ENCODE measurements at places on chromosomes 2 and 18.

DNA sequence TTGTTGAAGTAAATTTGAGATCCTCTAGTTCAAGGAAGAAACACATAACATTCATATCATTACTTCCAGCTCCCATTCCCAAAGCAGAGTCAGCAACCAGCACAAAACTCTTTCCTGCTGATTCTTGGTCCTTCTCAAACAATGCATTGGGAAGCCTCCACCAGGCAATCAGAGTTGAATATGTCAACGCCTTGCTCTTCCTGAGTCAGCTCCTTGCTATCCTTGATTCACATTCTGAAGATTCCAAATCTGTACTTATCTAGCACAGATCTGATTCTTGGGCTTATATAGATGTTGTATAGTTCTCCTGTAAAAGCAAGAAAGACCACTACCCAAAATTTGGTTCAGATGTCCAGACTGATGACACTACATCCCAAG lies 29.6 kb downstream of the CFAP210 start:
- peaks cover 2% of the 10 kb centered on the region for H3K27me3 ChIP-seq
- H3K4me1 ChIP-seq, result 0 out of 2 replicates have a peak, but pooled peaks cover 2% of the 10 kb centered on the region
- DNase-seq, result peak; percentile 15
- no peak overlapping the region for H3K4me3 ChIP-seq
- H3K27ac ChIP-seq, result no peak overlapping the region

DNA sequence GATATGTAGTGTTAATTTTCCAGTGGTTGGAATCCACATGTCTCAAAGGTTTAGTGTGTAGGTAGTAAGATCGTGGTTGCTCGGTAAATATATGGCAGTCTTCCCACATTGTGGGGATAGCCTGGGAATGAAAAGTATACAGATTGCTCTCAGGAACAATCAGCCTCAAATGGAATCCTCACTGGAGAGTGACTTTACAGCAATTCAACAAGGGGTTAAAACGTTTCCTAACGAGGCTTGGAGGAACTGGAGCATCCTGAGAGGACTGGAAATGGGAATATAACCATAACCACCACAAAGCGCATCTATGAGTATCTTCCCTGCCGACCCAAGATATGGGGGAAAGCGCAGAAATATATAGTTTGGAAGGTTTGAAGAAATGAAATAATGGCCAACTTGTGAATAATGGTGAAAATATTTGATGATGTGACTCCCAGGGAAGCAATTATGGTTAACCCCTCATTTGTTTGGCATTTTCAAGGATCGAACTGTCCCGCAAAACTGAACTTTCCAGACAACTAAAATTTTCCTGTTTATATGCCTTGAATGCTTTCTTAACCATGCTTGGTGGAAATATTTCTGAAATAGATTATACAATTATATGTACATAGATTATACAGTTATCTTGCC lies 100.7 kb upstream of the FOSL2 start:
- no peak overlapping the region for H3K27ac ChIP-seq
- DNase-seq, result peak; percentile 62
- H3K27me3 ChIP-seq, result no peaks in the 10 kb centered on the region

DNA sequence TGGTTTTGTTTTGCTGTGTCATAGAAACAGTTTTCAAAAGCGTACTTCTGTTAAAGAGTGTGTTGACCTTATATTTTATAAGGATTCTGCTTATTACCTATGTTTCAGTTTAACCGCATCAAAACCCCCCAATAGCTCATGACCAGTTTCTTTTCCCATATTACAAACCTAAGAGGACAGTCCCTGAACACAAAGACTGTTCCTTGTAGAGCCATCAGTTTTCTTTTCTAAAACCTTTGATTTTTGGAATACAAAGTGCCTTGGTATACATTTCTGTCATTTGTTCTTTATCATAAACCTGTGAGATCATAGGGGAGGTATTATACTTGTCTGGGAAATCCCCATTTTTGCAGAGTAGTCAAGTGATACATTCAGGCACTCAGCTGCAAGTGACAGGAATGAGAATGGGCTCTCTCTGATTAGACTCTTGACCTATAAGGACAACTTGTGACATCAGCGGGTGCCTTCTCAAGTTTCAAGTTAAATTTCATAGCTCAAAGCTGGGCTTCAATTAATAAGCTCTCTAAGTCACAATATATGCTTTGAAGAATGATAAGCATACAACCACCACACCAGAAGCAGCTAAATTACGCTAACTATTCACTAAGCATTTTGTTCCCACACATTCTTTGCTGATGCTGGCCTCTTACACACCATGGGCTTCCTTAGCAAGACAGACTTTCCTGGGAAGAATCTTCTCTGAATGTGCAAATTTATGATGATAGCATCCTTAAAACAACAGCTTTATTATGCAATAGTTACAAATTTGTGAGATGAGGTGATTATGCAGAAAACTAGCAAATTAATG lies 97.5 kb upstream of the CD302 start:
- no peaks in the 10 kb centered on the region for H3K4me1 ChIP-seq
- H3K27ac ChIP-seq, result no peak overlapping the region
- DNase-seq, result peak; percentile 11
- H3K4me3 ChIP-seq, result no peak overlapping the region
- peaks cover 29% of the 10 kb centered on the region for H3K27me3 ChIP-seq
- H3K36me3 ChIP-seq, result no peaks in the 10 kb centered on the region

DNA sequence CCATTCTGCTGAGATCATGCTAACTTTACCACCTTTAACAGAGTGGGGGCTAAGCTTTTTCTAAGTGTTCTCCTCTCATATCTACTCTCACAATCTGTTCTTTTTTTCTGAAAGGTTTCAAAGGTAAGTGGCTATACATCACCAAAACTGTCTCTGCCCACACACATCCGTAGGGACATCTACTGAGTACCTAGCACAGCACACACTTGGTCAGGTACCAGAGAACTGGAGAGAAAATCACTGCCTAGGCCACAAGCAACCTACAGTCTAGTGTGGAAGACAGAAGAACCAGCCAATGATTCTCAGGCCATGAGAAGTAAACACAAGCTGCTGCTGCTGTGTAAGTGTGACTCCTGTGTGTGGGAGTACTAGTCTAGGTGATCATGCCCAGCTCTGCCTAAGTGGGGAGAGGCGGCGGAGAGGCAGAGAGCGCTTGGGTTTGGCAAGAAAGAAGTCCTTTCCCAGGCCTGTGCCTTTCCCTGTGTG lies 176.1 kb upstream of the ZFP36L2 start:
- no peak overlapping the region for H3K4me3 ChIP-seq
- peak; percentile 41 for DNase-seq
- H3K27ac ChIP-seq, result no peak overlapping the region
- peaks cover 15% of the 10 kb centered on the region for H3K4me1 ChIP-seq
- no peaks in the 10 kb centered on the region for H3K36me3 ChIP-seq

DNA sequence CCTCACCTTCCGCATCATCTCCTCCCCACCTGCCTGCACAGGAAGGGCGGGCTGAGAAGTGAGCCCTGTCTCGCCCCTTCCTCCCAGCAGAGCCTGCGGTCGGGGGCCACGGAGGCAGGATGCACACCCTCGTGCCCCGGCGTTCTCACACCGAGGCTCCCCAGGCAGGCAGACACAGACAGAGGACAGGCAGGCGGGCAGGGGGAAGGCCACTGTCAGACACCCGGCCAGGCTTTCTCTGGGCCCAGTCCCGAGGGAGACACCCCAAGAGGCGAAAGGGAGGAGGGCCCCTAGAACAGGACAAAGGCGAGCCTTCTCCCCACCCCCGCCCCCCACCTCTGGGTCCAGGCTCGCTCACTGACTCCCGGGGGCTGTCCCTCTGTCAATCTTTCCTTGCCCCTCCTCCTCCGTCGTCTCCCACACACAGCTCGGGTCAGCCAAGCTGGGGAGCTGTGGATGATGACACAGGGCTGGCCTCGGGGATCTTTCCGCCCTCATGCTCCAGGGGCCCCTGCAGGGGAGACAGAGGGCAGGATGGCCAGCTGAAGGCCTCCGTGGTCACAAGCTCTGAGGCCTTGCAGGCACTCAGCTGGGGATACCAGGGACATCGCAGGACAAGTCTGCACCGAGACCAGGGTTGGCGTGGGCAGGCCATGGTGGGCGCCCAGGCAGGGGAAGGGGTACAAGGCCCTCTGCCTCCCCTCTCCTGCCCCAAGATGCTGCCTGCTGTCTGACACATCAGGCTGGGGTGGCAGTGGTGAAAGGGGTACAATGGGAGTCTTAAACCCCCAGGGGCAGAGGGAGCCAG lies 24.9 kb downstream of the BIN1 start:
- no peaks in the 10 kb centered on the region for H3K36me3 ChIP-seq
- H3K27me3 ChIP-seq, result no peaks in the 10 kb centered on the region
- no peak overlapping the region for H3K4me3 ChIP-seq
- peaks cover 53% of the 10 kb centered on the region for H3K4me1 ChIP-seq

DNA sequence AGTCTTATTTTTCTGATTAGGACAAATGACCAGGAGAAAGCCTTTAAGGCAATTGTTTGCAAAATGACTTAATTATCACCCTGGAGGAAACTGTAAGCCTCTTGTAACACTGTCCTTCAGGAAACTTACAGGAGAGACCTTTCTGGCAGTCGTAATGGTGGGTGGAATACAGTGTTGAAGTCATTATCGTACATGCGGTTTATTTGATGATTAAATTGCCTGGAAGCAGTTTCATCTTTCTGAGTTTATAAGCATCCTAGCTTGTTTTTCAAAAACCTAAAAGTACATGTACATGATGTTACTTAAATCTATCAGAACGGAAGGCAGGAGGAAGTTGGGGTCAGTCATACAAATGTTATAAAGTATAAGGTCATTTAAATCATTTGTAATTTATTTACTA lies 86.2 kb upstream of the RAB27B start:
- no peaks in the 10 kb centered on the region for H3K36me3 ChIP-seq
- no peak for DNase-seq
- no peaks in the 10 kb centered on the region for H3K27me3 ChIP-seq
- H3K27ac ChIP-seq, result no peak overlapping the region

GRCh38 chr18:22166069-22166950 lies 3.1 kb upstream of the GATA6 start:
- no peak overlapping the region for H3K27ac ChIP-seq
- no peaks in the 10 kb centered on the region for H3K36me3 ChIP-seq
- H3K27me3 ChIP-seq, result peaks cover 69% of the 10 kb centered on the region
- no peaks in the 10 kb centered on the region for H3K4me1 ChIP-seq
- no peak overlapping the region for H3K4me3 ChIP-seq

GRCh38 chr2:44940049-44940494 lies 1.4 kb upstream of the SIX3 start:
- no peaks in the 10 kb centered on the region for H3K4me1 ChIP-seq
- no peak for DNase-seq
- no peak overlapping the region for H3K4me3 ChIP-seq
- no peak overlapping the region for H3K27ac ChIP-seq
- no peaks in the 10 kb centered on the region for H3K36me3 ChIP-seq

- H3K27ac ChIP-seq, result no peak overlapping the region
- H3K36me3 ChIP-seq, result no peaks in the 10 kb centered on the region
- no peak overlapping the region for H3K4me3 ChIP-seq
- no peak for DNase-seq
Measured at GRCh38 chr2:235541016-235541415, 47.2 kb downstream of the AGAP1 start.

- peaks cover 28% of the 10 kb centered on the region for H3K4me1 ChIP-seq
- no peak overlapping the region for H3K4me3 ChIP-seq
- H3K27ac ChIP-seq, result no peak overlapping the region
- DNase-seq, result no peak
- peaks cover 12% of the 10 kb centered on the region for H3K27me3 ChIP-seq
- no peaks in the 10 kb centered on the region for H3K36me3 ChIP-seq
Measured at GRCh38 chr2:172230889-172231401, 128.2 kb upstream of the DLX2 start.

DNA sequence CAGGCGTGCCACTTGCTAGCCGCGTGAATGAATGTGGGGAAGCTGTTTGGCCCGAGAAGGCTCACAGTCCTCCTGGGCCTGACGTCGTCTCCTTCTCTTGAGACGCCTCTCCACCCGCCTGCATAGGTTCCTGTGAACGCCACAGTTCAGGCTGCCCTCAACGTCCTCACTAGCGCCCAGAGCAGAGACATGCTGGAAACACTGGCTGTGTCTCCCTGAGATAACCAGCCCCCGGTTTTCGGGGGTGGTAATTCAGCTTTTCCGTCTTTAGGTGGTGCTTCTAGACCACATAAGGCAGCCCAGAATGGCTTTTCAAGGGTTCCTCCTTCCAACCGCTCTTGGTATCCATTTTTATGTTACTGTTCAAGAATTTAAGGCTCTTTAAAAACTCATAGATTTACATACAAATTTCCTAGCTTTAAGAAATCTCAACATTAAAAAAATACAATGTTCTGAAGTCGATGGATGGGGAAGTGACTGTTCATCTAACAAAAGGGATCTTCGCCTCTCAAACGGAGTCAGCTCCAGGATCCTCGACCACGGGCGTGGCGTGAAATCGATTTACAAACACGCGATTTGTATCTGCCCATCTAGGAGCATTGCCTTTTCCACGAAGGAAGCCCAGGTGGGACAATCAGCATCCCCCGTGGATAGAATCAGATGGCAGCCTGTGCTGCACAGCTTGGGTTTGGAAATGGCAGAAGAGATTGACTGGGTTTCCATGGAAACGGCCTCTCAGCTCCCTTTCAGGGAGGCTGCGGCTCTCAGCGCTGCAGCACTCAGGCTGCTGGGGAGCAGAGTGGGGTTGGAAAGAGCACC lies 110.6 kb upstream of the PXDN start:
- peaks cover 37% of the 10 kb centered on the region for H3K27me3 ChIP-seq
- DNase-seq, result peak; percentile 11
- no peaks in the 10 kb centered on the region for H3K36me3 ChIP-seq
- H3K27ac ChIP-seq, result no peak overlapping the region
- H3K4me3 ChIP-seq, result no peak overlapping the region
